CD4-positive, CD25-positive, alpha-beta regulatory T cell (primary cell): ENCODE measurements at places on chromosomes 12 and 14. TPM values are rescaled to one million over a fixed set of nuclear protein-coding genes. Genes with fewer than 3 reads are reported as not detected.

The POTEG gene
- total RNA-seq = not detected

The ULK1 gene
- total RNA-seq = 90.0 TPM

The ANKS1B gene
- 9.5 TPM for total RNA-seq

The FLVCR2 gene
- 5.4 TPM for total RNA-seq

The SERPINA12 gene
- total RNA-seq = not detected

The GABARAPL1 gene
- total RNA-seq = 170 TPM

The RASSF8 gene
- 0.20 TPM for total RNA-seq

The LHX5 gene
- total RNA-seq = not detected

The SOCS4 gene
- total RNA-seq = 28.5 TPM

The DBX2 gene
- total RNA-seq = not detected

The KRT83 gene
- total RNA-seq = not detected

The COL2A1 gene
- total RNA-seq = not detected

The TAS2R7 gene
- not detected for total RNA-seq

The SFSWAP gene
- total RNA-seq = 105 TPM

The DNAAF2 gene
- 9.5 TPM for total RNA-seq

The VRTN gene
- not detected for total RNA-seq

The SDR39U1 gene
- total RNA-seq = 79.9 TPM

The WNT1 gene
- total RNA-seq = 0.62 TPM

The WSCD2 gene
- 2.3 TPM for total RNA-seq

The DPPA3 gene
- total RNA-seq = not detected

The KCNK13 gene
- total RNA-seq = 0.20 TPM

The REM2 gene
- 11.1 TPM for total RNA-seq

The RHOJ gene
- not detected for total RNA-seq

The CCDC38 gene
- total RNA-seq = not detected

The OTX2 gene
- not detected for total RNA-seq

The TTC6 gene
- not detected for total RNA-seq

The NTN4 gene
- not detected for total RNA-seq

The FAM222A gene
- 2.3 TPM for total RNA-seq

The PIK3C2G gene
- total RNA-seq = not detected

The SMCO2 gene
- total RNA-seq = not detected

The GMPR2 gene
- 49.0 TPM for total RNA-seq

The IL22 gene
- not detected for total RNA-seq

The CD63 gene
- total RNA-seq = 46.4 TPM

The IL26 gene
- total RNA-seq = not detected

The DHRS7 gene
- 34.6 TPM for total RNA-seq

The GARIN6 gene
- total RNA-seq = not detected

The HOXC6 gene
- not detected for total RNA-seq

The SLCO1B1 gene
- not detected for total RNA-seq

The SLC6A13 gene
- 0.49 TPM for total RNA-seq

The XRCC3 gene
- 9.8 TPM for total RNA-seq

The BCAT1 gene
- total RNA-seq = 3.0 TPM

The SLC6A15 gene
- not detected for total RNA-seq

The CCDC175 gene
- total RNA-seq = 0.22 TPM

The RASSF9 gene
- total RNA-seq = not detected

The ART4 gene
- total RNA-seq = not detected

The KRT4 gene
- total RNA-seq = not detected

The FAM234B gene
- total RNA-seq = 4.5 TPM

The KRT78 gene
- not detected for total RNA-seq

The A2ML1 gene
- not detected for total RNA-seq

The CISTR gene
- not detected for total RNA-seq

The CMTM5 gene
- total RNA-seq = 2.8 TPM

The LYZ gene
- 1.0 TPM for total RNA-seq

The FSCB gene
- total RNA-seq = not detected

The SUSD6 gene
- total RNA-seq = 101 TPM

The DAO gene
- total RNA-seq = not detected

The ACVRL1 gene
- total RNA-seq = not detected

The SALL2 gene
- 2.8 TPM for total RNA-seq

The SERPINA1 gene
- total RNA-seq = not detected
